ENCODE measurements at places on chromosomes 6 and 20.

- DNase-seq = no peak
Measured at GRCh38 chr6:32088487-32089049, 20.6 kb downstream of the TNXB start.

DNA sequence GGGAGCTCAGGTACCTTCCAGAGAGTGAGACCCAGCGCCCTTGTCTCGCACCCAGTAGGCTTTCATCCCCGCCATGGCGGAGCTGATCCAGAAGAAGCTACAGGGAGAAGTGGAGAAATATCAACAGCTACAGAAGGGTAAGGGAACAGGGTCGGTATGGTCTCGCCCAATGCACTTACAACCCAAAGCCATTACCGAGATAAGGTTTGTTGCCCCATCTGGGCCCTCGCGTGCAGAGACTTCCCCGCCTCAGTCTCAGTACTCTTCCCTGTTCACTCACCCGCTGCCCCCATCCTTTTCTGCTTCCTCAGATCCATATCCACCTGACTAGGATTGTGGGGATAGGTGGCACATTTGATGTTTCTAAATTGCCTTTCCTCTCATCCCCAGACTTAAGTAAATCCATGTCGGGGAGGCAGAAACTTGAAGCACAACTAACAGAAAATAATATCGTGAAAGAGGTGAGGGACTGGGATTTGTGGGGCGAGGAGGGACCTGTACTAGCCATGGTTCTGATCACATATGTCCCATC is 449 bp downstream of the PFDN6 start:
- no peak for DNase-seq

DNA sequence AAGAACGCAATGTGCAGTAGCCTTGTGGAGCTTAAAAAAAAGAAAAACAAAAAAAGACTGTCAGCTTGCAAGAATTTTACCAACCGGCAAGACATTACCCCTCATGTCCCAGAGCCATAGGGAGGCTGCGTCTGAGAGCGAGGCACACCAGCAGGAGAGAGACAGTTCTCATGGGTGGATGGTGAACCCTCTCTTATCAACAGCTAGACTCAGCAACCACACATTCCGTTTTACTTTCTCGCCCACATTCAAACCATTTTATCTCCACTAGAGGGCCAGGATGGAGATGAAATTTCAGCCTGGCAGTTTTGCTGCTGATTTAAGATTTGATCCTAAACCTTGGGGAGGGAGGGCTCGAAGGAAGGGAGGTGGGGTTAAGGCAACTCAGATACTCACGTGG is 247.0 kb downstream of the ATXN1 start:
- DNase-seq = peak; percentile 70

- DNase-seq = peak; percentile 87
Measured at GRCh38 chr20:50569864-50570836, 60.0 kb downstream of the PTPN1 start.

GRCh38 chr6:15496345-15497131 is 166.3 kb downstream of the DTNBP1 start:
- DNase-seq = no peak

GRCh38 chr6:119043265-119043664 is 35.2 kb downstream of the FAM184A start:
- DNase-seq = no peak

- DNase-seq = no peak
Measured at GRCh38 chr6:109083657-109084056, 11.0 kb downstream of the SESN1 start.

DNA sequence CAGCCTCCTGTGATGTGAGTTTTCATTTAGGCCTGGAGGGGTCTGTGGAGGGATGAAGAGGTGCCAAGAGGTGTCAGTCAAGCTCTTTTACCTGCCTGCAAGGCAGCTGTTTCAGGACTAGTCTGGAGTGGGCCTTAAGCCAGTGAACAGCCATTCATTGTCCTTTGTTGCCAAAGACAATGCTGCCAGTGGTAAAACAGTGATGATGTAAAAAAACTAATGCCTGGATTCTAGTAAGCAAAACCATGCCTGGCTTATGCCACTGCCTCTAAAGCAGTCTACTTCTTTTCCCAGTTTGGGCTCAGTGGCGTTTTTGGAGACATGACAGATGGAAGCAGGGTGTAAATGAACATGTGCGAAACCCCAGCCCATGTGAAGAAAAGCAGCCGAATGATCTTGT is 93.5 kb upstream of the KCNK16 start:
- no peak for DNase-seq
